ENCODE measurements at places on chromosomes 5 and 9.

DNA sequence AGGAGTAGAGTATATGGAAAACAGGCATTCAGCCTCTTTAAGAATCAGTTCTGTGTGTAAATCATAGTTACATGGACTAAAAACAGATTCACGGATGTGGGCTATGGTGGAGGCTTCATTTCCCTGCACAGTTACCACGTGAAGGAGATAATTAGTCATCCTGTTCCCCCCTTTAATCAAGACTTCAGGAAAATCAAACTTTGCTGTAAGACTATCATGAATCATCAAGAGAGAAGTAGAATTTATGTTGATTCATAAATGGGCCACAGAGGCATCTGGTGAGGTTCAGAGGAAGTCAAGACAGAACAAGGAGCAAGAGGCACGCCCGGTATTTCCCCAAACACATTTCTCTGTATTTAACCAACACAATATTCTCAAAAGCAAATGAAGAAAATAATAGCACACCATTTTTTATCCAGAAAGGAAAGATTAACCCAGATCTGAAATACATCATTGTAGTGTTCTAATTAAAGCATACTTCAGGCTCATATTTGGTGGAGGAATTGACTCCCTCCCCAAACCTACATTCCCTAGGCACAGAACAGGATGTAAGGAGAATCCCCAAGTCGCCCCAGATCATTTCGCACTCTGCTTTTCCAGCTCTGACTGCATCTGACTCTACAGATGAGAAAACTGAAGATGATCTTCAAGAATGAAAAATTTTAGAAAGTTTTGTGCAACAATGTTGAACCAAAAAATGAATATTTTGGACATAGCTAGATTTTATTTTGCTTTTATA, 175.8 kb upstream of the GAS1 start:
- DNase-seq: no peak

- DNase-seq: no peak
These were observed 977 bp upstream of the PAM start for GRCh38 chr5:102753889-102754766.

GRCh38 chr5:147391781-147392180, 118.1 kb downstream of the DPYSL3 start:
- DNase-seq: no peak

- DNase-seq: no peak
These were observed 727 bp upstream of the ADRB2 start for GRCh38 chr5:148825716-148826052.

DNA sequence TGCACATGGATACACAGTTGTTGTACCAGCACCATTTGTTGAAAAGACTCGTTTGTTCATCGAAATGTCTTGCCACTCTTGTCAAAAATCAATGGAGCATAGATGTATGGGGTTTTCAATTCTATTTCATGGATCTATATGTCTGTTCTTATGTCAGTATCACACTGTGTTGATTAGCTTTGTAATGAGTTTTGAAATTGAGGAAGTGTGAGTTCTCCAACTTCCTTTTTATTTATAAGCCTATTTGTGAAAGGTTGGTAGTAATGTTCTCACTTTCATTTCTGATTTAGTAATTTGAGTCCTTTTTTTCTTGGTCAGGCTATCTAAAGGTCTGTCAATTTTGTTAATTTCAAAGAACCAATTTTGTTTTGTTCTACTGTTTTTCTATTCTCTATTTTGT, 26.1 kb downstream of the ZNF510 start:
- DNase-seq: no peak

DNA sequence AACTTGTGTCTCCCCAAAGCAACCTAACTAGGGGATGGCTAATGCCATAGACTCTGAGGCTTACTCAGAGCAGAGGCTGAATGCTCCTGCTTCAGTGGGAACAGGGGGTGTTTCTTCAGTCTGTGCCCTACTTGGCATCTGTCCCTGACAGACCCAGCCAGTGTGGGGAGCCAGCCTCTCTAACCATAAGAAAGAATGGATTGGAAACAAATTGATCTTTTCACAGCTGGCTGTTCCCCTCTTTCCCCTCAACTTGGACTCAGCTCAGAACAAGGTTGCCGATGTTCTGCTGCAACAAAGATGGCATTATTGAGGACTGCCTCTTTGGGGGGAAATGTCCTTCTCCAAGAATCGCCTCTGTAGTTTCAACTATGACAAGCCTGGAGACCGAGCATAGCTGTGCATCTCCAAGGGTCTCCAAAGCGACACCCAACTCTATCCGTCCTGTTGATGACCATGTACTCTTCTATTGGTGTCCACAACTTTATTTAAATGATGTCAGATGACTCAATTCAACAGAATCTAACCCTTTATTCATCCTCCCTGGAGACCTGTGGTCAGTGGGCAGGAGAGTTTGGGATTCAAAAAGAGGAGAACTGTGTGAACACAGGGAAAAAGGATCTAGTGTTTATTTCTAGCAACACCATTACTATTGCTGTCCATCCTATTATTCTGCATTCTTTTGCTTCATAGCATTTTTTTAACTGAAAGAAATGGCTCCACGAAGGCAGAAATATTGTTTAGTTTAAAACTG, 24.7 kb upstream of the TNC start:
- DNase-seq: no peak

GRCh38 chr5:10601246-10602030, 37.6 kb downstream of the ANKRD33B start:
- DNase-seq: no peak

- no peak for DNase-seq
These were observed 299.7 kb downstream of the IZUMO3 start for GRCh38 chr9:24245988-24246387.

GRCh38 chr5:172701291-172701656, 60.2 kb downstream of the NEURL1B start:
- DNase-seq: no peak

- no peak for DNase-seq
These were observed 410 bp downstream of the GLIPR2 start for GRCh38 chr9:36136894-36137391.

DNA sequence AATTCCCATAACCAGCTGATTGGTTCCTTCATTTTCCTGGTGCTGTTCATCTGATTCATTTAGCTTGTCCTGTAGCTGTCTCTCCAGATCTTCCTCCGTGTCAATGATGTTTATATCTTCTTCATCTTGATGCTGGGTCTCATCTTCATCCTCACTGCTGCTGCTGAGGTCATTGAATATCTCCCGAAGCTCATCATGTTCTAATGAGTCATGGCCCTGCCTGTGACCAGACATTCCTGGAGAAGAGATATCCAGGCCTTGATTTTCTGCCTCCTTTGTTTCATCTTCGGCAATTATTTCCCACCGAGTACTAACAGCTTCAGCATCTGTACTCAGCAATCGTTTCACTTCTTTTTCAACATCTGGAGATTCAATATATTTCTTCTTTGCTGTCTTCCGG, 1.4 kb downstream of the TAF7 start:
- DNase-seq: no peak

DNA sequence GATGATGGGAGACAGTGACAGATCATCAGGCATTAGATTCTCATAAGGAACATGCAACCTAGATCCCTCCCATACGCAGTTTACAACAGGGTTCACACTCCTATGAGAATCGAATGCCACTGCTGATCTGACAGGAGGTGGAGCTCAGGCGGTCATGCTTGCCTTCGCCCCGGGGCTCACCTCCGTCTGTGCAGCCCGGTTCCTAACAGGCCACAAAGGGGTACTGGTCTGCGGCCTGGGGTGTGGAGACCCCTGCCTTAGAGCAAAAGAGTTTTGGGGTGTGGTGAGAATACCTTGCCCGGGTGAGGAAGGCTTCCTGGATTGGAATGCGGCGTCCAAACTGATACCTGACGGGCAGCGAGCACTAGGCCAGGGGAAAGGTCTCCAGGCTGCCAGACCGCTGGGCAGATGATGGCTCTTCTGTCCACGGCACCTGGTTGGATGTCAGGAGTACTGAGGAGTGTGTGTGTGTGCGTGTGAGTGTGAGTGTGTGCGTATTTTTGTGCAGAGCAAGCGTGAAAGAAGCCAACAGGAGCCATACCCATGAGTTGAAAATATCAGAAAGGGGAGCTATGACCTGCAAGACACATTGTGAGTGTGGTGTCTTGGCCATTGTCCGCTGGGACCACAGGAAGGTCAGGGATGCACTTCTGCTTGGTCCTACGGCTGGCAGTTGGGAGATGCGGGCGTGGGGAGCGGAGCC, 55.4 kb downstream of the ACER2 start:
- DNase-seq: no peak

DNA sequence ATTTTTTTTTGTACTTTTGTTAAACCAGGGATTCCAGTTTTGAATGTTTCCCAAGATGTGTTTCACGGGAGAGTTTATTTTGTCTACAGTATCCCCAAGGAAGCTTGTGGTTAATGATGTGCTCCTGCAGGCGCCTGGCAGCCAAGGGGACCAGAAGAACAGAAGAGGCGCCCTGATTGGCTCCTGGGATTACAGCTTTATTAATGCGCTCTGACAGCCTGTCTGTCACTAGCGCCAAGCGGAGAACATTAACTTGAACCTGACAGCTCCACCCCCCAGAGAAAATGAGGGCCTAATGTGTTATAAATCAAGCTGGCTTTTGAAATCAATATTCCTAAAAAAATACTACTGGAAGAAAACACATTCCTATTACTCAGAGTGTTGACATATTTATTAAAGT, 5.0 kb upstream of the FBXL7 start:
- DNase-seq: no peak

- DNase-seq: no peak
These were observed at the start of gene CHSY3 for GRCh38 chr5:129904102-129904666. Gene CHSY3 (plus strand): TSS chr5:129904465.

GRCh38 chr9:107976767-107977166, 487.2 kb upstream of the KLF4 start:
- no peak for DNase-seq

GRCh38 chr5:120446901-120447300, 17.2 kb upstream of the PRR16 start:
- no peak for DNase-seq

GRCh38 chr9:111438541-111439235, 45.5 kb downstream of the ECPAS start:
- no peak for DNase-seq

GRCh38 chr5:76867038-76867437, 17.2 kb downstream of the S100Z start:
- no peak for DNase-seq

DNA sequence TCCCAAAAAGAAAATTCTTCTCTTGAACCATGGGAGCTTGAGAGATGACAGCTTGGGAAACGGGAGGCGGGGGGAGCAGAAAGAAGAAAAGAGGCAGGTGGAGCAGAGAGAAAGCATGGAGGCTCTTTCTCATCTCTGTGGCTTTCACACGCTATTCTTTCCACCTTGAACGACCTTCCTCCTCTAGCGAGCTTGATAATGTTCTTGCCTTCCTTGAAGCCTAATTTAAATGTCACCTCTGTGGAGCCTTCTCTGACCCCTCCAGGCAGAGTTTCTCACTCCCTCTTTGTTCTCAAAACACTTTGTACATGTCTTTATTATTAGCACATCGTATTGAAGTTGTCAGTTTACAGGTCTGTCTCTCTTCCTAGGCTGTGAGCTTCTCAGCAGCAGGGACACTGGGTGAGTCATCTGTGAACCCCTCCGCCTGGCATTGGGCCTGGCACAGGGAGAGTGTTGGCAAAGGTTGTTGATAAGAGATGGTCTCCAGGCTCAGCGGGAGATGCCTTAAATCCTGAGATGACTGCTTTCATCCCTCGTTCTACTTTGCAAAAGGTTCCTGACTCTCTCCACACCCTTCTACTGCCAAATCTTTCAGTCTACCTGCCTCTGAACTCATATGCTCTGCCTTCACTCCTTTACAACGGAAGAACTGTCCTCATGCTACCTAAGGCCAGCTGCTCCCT, 14.1 kb upstream of the STRBP start:
- no peak for DNase-seq

GRCh38 chr5:90549729-90550275, 8.8 kb upstream of the ADGRV1 start:
- no peak for DNase-seq

GRCh38 chr5:14357851-14358250, 214.7 kb downstream of the TRIO start:
- no peak for DNase-seq

GRCh38 chr9:7108936-7109335, 351.2 kb downstream of the KDM4C start:
- DNase-seq: no peak

DNA sequence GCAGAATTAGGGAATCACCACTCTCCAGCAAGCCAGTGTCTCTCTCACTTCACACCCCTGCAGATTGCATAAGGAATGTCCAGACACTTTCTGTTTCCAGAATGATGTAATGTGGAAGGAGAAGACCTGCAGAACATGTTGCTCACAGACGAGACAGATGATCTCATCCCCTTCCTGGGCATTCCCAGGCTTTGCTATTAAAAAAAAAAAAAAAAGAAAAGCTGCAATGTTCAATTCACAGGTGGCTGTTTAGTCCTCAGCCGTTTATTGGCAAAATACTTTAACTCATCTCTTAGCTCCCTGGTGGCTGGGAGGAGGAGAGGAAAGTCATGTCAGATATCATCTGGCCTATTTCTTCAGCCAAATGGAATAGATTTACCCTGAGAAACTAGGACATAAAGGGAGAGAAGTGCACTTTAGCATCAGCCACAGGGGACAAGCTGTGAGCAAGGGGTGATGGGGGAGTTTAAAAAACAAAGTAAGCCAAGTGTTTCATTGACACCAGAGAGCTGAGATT, 95.9 kb upstream of the TNC start:
- no peak for DNase-seq

DNA sequence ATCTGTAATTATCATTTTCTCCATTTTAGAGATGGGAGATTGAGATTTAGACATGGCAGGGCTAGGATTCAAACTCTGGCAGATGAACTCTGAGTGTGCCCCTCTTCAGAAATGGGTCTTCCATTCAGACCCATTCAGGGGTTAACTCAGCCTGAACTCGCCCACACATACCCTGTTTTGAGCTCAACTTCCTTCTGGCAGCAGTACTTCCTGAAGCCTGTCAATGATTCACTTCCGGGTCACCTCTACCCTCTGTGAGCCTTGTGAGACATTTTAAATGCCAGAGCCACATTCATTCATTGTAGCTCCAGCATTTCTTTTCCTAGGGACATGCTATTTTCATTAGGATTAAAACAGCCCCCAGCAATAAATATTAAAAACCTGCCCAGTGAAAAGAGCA, 209.3 kb upstream of the SLC24A2 start:
- no peak for DNase-seq

DNA sequence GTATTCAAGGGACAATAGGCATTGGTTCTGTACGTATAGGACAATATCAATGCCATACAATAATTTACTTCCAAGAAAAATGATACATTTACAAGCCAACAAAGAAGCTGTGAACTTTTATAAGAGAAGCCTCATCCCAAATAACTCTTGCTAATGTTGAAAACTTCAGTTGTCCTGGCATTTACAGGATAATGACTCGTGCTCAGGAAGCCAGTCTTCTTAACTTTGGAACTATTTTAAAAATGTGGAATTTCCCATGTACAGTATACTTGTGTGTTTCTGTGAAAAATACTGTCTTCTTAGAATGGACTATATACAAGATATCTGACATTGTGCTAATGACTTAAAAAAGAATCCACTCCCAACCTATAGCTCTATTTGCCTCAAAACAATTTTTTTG, 1479.3 kb upstream of the CDH9 start:
- DNase-seq: no peak

Measured in stimulated activated CD8-positive, alpha-beta memory T cell treated with anti-CD3 and anti-CD28 coated beads, Interleukin-7, amount 100 ng/mL, for 1 hour (primary cell).